ENCODE measurements at places on chromosomes 2 and 18.

DNA sequence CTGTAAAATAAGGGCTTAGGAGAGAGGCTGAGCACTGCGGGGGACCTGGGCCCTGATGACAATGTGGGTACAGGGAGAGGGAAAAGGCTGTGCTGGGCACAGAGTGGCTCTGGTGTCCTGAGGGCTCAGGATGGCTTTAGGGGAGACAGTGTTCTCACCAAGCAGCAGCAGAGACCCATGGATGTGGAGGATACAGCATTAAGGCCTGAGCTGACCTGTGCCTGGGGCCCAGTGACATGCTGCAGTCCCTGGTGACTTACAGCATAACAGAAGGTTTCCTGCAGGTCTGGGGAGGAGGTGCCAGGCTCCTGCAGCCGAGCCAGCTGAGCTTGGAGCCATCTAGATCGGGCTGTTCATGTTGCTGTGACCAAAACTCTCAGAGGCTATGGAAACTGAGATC, 191.3 kb upstream of the SMAD2 start:
- no peak for DNase-seq

GRCh38 chr2:70088598-70089219, 1.4 kb downstream of the PCBP1 start:
- DNase-seq: no peak

DNA sequence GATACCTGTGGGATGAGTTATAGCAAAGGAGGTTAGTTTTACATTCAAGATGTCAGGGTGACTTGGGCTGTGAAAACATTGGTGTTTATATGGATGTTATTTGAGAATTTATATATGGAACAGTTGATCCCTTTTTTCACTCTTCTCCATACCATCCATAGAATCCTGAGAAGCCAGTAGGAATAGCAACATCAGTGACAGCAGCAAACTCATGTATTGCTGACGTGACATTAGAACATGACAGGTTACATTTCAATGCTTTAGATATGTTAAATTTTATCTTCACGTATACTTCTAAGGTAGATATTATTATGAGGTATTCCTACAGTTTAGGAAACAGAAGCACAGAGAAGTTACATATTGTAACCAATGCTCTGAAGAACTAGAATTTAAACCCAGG, 745.2 kb upstream of the GCFC2 start:
- no peak for DNase-seq

- no peak for DNase-seq
Observed at GRCh38 chr2:198371329-198371728, 566.9 kb downstream of the PLCL1 start.

DNA sequence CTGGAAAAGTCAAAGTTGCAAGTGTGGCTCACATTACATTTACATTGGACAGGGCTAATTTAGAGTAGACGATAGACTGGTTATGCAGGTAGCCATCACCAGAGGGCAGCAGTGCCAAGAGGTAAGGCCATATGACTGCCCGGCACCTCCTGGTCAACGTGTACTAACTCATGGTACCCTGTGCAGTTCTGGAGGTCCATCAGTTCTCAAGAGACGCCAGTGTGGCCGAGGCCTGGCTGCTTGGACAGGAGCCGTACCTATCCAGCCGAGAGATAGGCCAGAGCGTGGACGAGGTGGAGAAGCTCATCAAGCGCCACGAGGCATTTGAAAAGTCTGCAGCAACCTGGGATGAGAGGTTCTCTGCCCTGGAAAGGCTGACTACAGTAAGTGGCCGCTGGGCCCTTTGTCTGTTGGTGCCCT, 65.8 kb upstream of the EML6 start:
- peak; percentile 49 for DNase-seq

DNA sequence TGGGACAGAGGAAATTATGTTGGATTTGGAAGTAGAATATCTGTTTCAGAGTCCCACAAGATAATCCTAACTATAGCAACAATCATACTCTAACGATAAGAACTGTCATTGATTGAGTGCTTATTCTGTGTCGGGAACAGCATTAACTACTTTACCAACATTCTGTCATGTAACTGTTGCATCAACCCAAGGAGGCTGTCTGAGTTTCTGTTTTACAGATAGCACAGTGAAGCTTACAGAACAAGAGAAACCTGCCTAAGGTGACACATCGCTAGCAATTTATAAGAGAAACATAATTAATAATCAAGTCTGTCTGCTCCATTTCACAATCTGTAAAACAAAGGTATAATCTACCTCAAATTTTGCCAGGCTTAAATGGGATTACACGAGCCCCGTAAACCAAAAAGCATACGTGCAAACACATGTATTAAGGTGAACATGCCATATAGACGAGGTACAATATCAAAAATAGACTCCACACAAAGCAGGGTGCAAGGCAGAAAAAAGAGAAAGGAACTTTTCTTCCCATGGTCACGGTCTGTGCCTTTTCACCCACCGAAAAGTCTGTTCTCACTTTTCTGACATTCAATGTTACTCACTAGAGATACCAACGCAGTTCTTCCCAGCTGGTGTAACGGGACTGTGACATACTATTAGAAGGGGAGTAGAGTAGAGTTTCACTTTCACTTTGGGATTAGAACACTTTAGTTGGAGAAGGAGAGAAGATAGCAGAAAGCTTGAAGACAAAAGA, 37.2 kb upstream of the SLC8A1 start:
- DNase-seq: no peak

DNA sequence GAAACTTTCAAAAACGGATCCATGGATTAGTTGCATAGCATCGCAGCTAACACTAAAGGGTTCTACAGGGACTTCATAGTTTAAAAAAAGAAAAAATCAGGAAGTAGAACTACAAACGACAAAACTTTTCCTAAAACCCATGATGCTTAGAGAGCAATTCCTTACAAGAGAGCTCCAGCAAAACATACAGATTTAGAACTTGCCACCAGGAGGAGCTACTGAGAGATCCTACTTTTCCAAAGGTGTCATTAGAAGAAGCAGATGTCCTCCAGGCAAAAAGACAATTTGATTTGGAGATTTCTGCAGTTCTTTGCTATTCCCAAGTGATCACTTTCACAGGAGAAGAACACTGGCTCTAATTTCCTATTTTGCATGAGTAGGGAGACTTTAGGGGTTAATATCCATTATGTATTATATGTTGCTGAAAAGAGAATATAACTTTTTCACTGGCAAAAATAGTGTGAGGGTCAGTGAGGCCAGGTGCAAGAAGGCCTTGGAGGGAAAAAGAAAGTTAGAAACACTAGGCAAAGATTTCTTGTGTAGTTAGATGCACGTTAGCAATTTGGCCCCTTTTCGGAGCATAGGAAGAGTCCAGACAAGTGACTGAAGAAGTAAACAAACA, 436.2 kb downstream of the SUCLG1 start:
- DNase-seq: peak; percentile 20

GRCh38 chr2:105438104-105438929, 39.5 kb upstream of the FHL2 start:
- no peak for DNase-seq

GRCh38 chr2:235587202-235587601, 93.4 kb downstream of the AGAP1 start:
- no peak for DNase-seq

DNA sequence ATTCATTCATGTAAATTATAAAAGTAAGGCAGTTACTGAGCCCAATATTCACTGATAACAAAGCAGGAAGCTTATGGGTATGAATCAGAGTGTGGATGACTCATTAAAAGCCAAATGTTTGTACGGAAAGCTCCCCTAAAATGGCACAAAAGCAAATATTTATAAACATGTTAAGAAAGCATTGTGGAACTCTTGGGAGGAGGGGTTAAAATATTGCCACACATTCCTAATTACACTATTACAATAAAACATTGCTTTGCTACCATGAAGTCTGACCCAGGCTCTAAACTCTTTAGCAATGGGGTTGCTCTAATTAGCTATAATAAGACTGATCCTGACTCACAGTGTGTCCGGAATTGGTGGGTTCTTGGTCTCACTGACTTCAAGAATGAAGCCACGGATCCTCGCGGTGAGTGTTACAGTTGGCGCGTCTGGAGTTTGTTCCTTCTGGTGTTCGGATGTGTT, 110.9 kb downstream of the NAB1 start:
- no peak for DNase-seq

GRCh38 chr2:226679389-226680065, 120.1 kb downstream of the IRS1 start:
- DNase-seq: no peak

- DNase-seq: no peak
Observed at GRCh38 chr2:222715742-222716141, 44.3 kb downstream of the MOGAT1 start.

GRCh38 chr2:10254373-10255188, 48.1 kb upstream of the HPCAL1 start:
- DNase-seq: no peak

GRCh38 chr2:95159690-95160449, at the start of gene ZNF514:
ZNF514 (minus strand) TSS chr2:95159848; CDS start chr2:95153253, 6,595 bp downstream.
- DNase-seq: peak; percentile 66

GRCh38 chr2:32743480-32744236, 115.8 kb downstream of the TTC27 start:
- DNase-seq: no peak

DNA sequence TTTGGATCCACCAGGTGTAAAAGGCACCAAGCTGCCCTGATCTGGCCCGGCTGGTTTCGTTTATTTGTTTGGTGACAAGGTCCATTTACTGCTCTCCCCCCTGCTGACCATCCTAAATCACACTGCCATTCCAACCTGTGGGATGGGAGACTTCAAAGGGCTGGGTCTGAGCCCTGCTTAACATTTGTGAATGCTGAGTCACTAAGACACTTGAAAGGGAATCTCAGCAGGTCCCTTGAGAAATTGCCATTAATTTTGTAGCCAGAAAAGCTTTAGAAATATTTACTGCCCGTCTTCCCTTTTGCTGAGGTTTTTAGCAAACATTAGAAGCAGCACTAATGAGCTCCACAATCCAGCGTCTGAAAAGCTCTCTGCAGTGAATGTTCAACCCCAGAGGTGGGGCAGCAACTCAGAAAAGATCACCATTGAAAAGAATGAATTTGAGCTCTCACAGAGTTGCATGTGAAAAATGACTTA, 133.8 kb downstream of the ARL4C start:
- no peak for DNase-seq

GRCh38 chr2:75491129-75491753, 69.5 kb downstream of the EVA1A start:
- DNase-seq: no peak

GRCh38 chr2:64311948-64312621, 141.9 kb upstream of the LGALSL start:
- DNase-seq: peak; percentile 66

DNA sequence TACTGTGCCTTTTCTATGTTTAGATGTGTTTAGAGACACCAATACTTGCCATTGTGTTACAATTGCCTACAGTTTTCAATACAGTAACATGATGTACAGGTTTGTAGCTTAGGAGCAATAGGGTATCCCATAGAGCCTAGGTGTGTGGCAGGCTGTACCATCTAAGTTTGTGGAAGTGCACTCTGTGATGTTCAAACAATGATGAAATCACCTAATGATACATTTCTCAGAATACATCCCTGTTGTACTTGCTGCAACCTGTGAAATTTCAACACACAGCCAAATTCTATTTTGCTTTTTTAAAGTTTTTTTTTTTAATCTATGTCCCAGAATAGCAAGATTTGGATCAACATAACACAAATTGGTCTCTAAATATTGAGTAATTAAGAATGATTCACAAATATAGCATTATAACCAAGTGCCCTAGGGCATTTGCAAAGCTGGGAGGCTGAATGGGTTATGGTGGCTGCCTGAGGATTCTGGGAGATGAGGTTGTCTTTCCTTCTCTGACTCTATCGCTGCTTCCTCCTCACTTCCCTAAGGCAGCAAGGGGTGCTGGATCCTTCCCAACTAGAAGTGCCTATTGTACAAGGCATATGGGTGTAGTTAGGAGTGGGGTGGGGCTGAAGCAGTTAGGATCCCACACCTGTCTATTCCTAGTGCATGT, 78.3 kb downstream of the SKA1 start:
- no peak for DNase-seq

- no peak for DNase-seq
Observed at GRCh38 chr2:101500180-101500579, 25.3 kb upstream of the RFX8 start.
